ENCODE measurements at places on chromosomes 12 and 14. TPM values are rescaled to one million over a fixed set of nuclear protein-coding genes. Genes with fewer than 3 reads are reported as not detected.

The PIK3C2G gene
- total RNA-seq, result not detected

The RDH12 gene
- total RNA-seq, result 0.29 TPM

The SOAT2 gene
- not detected for total RNA-seq

- DNase-seq, result peak; percentile 55
Observed at GRCh38 chr12:3613641-3614395, 122.8 kb downstream of the PRMT8 start.

- no peak for DNase-seq
Observed at GRCh38 chr14:65128096-65128495, 25.8 kb upstream of the MAX start.

DNA sequence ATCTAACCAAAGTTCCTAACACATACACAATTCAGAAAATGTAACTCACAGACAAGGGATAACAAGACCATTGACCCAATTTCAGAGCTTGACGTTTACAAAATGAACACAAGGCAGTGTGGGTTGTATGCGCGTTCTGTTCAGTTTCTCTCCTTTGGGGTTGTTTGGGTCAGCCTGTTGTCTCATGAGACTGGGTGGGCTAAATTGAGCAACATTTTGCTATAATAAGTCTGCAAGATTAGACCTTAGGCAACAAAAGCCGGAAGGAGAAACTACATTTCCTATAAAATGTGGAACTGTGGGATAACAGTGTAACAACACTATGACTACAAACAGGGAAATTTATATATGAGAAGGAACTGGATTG, 18.8 kb upstream of the LTA4H start:
- no peak for DNase-seq

GRCh38 chr12:25581067-25581466, 28.0 kb upstream of the LMNTD1 start:
- no peak for DNase-seq

DNA sequence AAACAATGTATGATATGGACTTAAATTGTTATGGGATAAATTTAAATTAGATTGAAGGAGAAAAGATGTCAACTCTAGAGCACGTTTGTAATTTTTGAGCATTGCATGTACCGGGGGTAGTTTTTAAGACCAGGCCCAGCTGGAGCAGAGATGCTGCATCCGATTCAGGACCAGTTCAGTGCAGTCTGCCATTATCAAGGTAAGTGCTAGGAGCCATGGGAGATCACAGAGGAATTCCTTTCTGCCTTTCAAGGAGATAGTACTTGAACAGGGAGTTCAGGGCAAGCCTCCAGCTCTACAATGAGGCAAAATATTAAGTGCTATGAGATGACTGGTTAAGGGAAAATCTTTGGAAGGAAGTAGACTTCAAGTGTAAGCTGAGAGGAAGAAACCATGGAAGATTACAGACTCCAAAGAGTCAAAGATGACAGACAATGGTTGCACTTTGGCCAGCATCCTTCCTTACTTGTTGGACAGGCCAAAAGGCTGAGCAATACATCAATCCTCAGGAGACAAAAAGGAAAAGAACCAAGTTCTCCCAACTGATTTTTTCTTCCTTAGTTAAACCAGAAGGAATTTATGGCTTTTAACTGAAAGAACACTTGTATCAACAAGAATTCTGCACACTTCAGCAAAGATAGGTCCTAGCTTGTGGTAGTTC, 113.2 kb upstream of the HIF1A start:
- peak; percentile 69 for DNase-seq

DNA sequence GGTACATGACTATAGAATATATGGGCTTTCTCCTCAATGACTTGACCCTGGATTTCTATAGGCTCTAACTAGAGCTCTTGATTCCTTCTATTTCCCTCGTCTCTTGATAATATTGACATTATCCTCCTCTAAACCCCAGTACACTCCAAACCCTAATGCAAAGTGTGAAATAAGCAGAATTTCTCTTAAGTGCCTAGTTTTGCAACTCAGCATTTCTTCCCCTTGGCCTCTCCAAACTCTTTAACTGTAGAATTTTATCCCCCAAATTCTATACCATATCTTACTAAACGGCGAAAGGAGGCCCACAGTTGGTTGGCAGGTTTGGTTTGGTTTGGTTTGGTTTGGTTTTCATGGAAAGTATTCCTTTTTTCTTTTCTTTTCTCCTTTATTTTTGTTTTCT, 498.7 kb downstream of the CCER1 start:
- DNase-seq, result no peak

DNA sequence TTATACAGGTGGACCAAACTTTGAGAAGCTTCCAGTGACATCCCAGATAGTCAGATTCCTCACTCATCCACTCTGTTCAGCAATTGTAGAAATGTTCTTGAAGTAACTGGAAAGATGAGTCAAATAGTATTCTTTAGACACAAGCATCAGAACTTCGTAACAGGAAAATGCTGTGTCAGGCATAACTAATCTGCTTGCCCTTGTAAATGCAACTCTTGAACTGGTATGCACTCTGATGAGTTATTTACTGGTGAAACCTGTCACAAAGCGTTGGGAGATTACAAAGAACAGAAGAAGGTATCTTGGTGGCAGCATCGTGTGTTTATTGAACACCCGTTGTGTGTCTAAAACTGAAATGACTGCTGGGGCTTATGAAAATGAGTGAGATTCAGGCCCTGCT, 10.8 kb upstream of the DUSP6 start:
- DNase-seq, result no peak

DNA sequence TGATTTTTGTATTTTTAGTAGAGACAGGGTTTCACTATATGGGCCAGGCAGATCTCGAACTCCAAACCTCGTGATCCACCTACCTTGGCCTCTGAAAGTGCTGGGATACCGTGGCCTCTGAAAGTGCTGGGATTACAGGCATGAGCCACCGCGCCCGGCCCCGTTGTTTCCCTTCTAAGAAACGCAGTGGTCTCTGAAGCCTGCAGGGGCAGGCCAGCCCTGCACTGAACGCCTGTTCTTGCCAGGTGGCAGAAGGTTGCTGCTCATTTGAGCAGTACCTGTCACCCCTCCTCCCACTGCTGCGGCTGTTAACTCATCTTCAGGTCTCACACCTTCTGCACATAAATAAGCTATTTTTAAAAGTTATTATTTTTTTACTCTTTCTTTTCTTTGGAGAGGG, 24.3 kb downstream of the GPRC5A start:
- no peak for DNase-seq

DNA sequence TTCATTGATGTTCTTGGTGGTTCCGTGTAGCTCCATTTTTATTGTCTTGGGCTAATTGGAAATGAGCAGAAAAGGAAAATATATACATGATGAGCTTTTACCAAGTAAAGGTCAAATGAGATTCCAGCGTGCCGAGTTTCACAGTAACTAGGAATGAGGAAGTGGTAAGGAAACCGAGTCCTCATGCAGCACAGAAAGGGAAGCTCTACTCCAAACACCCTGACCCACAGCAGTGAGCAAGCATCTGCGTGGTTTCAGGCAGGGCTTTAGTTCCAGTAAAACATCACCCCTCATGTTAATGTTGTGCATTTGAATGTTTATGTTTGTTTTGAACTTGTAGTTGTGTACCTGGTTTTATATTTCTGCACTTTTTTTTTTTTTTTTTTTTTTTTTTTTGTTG, 208.0 kb downstream of the SLC41A2 start:
- DNase-seq, result no peak

DNA sequence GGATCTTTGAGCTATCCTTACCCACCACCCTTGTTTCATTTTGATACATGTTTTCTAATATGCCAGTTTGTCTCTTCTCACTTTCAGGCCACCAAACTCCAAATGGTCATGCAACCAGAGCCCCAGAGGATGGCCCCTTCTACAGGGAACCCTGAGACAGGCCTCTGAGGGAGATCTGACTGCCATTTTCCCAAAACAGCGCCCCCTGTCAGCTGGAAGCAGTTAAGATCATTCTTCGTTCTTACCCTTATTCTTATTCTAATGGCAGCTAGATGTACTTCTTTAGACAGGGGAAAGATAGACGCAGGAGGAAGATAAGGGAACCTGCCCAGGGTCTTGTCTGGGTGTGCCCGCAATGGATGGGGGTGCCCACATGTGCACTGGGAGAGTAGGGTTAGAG, 38.4 kb downstream of the C12orf56 start:
- no peak for DNase-seq

DNA sequence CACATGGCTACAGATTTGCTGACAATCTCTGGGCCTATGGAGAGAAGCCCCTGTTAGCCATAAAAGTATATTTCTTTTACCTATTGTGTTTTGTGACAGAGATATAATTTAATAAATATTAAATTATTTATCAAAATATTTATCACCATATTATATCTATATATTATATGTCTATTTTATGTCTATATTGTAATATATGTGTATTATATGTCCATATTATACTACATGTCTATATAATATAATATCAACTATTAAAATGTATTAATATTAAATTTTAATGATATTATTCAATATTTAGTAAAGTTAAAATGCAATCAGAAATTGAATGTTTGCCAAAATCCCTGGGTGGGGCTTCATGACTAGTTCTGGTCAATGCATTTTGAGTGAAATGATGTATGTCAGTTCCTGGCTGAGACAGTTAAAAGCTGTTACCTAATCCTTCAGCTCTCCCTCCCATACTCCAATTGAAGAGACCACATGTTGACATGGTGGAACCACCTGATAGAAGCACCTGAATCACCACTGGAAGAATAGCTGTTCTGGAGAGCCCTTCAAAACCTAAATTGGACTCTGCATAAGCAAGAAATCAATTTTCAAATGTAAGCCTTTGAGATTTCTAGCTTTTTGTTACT, 357.3 kb upstream of the DDHD1 start:
- no peak for DNase-seq
